Muscle of back (tissue), 13 donors: ENCODE measurements at places on chromosomes 16 and 17.

DNA sequence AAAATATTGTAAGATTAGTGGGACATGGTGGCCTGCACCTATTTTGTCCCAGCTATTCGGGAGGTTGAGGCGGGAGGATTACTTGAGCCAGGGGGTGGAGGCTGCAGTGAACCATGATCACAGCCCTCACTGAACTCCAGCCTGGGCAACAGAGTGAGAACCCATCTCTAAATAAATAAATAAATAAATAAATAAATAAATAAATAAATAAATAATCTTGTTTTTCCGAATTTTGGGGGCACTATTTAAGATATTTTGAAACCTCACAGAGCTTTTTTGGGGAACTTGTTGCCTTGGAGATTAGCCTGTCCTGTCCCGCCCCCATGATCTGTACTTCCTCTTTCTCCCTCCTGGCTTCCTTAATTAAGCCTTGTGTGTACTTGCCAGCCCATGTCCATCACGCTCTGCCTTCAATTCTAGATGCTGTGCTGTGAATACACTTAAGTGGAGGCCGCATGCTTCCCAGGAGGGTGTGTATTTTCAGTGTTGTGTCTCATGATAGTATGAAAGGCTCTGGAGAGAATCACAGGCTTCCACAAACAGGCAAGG lies 4.4 kb downstream of the LGALS9 start:
- no peak for DNase-seq

- no peak for DNase-seq
Observed at GRCh38 chr16:8594149-8594666, 3.9 kb upstream of the TMEM114 start.

DNA sequence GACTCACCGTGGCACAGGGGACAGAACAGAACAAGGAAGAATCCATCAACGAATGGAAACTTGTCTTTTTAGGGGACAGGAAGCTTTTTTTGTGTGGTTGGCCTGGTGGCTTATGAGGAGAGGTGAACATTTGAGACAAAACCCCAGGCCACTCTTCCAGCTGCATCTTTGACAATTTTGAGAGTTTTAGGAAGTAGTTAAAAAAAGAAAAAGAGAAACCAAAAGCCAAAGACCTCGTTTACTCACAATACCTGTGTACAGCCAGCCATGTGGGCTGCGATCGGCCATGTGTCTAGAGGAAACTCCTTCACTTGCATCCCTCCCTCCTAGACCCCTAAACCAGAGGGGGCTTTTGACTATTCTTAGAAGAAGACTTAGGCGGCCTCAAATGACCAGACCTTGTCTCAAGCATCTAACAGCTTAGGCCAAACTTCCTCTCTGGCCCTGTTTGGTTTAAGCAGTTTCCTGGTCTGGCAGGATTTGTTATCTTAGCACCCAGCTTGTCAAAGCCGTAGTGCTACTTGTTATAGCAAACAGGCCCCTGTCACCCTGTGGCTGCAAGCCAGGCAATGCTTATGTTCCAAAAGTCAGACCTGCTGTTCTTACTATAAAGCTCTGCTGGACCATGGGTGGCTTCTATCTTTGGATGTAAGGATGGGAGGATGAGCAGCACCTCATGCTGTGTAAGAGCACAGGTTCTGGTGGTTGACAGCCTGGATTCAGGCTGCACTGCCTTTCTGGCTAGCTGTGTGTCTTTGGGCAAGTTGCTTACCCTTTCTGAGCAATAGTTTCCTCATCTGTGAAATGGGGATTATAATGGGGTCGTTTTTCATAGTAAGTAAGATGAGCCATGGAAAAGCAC lies 17.7 kb downstream of the KSR1 start:
- no peak for DNase-seq

- DNase-seq = no peak
Observed at GRCh38 chr17:72588561-72588960, 467.7 kb downstream of the SOX9 start.

- peak; percentile 79 for DNase-seq
Observed at GRCh38 chr17:10879190-10879836, 41.4 kb upstream of the PIRT start.

DNA sequence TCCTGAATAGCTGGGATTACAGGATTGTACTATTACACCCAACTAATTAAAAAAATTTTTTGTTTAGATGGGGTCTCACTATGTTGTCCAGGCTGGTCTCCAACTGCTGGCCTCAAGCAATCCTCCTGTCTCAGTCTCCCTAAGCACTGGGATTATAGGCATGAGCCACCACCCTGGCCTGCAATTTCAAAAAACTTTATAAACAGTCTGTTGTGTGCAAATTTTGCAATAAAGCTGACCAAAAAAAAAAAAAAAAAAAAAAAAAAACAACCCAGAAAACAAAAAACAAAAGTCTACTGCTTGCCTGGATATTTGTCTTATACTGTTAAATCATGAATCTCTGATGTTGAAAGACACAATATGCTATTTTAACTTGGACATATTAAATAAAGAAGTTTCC lies 4.4 kb downstream of the CREBBP start:
- DNase-seq = no peak

GRCh38 chr17:68532826-68533225 lies 20.6 kb downstream of the PRKAR1A start:
- no peak for DNase-seq

- DNase-seq = no peak
Observed at GRCh38 chr16:1443403-1443973, 868 bp downstream of the CCDC154 start.

DNA sequence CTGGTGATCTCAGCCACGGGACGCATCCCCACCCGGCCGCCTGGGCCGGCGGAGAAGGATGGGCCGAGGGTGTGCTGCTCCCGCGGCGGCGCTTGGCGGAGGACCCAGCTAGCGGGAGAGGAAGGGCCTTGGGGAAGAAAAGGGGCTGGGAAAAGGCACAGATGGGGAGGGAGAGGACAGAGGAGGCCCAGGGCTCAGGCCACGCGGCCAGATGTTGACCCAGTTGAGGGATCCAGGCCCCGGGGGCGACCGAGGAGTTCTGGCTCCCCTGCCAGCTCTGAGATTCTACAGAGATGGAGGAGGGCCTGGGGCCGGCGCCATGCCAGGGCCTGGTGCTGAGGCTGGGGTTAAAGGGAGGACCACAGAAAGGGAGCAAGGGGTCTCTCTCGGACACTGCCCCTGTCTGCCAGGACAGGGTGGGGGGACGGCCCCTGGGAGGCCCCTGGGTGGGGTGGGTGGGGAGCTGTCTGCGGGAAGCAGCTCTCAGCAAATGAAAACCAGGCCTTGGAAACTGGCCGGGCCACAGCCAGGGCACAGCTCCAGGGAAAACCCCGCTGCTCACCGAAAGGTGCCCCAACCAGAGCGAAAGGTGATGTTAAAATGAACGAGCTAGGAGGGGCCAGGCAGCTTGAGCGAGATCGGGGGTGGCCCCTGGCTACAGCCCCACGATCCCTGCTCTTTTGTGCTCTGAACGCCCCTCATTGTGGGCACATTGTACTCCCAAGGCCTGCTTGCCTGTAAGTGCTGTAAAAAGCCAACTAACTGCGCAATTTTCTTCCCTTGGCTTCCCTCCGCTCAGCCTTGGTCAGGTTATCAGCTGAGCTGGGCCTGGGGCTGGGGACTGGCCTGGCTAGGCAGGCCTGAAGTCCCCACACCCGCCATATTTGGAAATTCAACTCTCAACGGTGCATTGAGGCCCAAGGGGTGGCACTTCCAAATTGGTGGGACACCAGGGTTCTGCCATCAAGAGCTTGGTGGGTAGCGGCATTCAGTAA lies 191.4 kb downstream of the ZNF423 start:
- DNase-seq = peak; percentile 57

DNA sequence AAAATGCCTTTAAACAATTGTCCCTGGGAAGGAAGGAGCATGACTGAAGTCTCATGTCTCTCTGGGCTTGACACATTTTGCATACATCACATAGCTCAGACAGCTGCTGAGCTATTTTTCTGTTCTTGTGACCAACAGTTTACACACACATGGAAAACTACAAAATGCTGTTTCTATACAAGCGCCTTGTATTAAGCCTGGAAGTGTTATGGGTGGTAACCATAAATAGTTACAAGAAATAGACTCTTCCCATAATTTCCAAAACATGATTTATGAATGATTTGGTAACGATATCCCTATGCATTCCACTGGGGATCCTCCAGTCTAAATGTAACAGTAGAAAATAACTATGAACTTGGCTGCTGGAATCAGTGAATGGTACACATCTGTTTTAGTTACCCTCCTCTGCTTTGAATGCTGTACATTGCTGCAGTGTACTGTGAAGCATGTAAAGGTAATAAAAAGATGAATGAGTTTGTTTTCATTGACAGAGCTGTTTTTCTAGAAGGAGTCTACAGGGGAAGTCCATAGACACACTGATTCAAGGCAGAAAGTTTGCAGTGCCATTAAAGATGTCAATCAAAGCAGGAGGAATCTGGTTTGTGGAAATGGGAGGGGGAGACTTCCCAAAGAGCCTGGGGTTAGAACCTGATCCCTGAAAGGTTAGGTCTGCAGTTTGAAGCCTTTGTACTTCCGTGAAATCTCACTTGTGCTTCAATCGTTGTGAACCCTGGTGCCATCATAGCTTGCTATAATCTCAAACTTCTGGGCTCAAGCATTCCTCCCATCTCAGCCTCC lies 5.0 kb downstream of the ACSF2 start:
- DNase-seq = peak; percentile 63

DNA sequence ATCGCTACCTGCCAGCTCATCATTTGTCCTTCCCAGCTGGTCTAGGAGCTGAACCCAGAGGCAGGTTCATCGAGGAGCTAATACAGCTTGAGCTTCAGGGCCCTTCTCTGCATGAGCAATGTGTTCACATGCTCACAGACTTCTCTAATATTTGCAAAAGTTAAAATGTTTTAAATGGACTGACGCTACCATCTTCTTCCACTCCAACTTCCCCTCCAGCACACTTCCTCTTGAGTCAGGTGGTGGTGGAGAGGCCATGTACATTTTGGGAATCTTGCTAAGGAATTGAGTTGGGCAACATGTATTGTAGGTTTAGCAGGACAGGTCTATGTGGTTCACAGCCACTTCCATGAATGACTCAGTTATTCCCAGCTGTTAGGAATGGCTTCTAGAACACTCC lies 21.6 kb upstream of the RHOT1 start:
- no peak for DNase-seq

GRCh38 chr17:66445229-66445628 lies 142.8 kb downstream of the PRKCA start:
- no peak for DNase-seq

- no peak for DNase-seq
Observed at GRCh38 chr17:29156781-29157180, 23.4 kb downstream of the MYO18A start.

- no peak for DNase-seq
Observed at GRCh38 chr16:85062323-85062722, 34.7 kb downstream of the KIAA0513 start.

DNA sequence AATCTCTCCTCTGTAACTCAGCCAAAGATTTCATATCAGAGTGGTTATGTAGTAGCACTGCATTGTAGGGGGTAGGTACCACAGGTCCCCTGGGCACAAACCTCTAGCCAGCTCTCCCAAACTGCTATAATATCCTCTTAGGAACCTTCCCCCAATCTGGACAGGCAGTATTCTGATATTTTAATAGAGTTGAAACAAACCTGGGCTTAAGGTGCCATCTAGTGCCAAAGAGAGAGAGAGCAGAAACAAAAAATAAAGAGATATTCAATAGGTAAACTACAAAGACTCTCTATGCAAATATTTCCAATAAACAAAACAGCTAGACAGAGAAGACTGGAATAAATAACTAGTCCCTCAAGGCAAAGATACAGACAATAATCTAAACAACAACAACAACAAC lies 1070.0 kb downstream of the CDH11 start:
- no peak for DNase-seq

DNA sequence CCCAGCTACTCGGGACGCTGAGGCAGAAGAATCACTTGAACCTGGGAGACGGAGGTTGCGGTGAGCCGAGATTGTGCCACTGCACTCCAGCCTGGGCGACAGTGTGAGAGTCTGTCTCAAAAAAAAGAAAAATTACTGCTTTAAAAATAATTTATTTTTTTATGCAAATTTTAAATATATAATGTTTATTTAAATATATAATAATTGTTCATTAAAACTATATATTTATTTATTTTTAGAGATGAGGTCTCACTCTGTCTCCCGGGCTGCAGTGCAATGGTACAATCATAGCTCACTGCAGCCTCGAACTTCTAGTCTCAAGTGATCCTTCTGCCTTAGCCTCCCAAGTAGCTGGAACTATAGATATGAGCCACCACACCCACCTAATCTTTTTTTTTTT lies 15.2 kb upstream of the DBNDD1 start:
- DNase-seq = no peak

DNA sequence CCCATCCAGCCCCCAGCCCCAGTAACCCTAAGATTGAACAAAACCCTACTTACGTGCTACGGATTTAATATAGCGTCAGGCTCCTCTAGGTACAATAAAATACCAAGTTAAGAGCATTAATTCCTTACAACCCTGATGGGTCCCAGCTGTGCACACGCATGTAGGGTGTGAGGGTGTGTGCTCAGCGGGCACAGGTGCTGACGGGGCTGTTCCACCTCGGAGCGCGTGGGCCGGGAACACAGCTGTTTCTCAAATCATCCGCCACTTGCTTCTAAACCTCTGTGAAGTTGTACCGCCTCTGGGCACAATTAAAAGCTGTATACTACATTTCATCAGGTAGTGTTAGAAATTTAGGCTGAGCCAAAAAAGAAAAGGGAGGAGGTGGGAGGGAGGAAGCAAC lies 478.6 kb downstream of the MAF start:
- no peak for DNase-seq

DNA sequence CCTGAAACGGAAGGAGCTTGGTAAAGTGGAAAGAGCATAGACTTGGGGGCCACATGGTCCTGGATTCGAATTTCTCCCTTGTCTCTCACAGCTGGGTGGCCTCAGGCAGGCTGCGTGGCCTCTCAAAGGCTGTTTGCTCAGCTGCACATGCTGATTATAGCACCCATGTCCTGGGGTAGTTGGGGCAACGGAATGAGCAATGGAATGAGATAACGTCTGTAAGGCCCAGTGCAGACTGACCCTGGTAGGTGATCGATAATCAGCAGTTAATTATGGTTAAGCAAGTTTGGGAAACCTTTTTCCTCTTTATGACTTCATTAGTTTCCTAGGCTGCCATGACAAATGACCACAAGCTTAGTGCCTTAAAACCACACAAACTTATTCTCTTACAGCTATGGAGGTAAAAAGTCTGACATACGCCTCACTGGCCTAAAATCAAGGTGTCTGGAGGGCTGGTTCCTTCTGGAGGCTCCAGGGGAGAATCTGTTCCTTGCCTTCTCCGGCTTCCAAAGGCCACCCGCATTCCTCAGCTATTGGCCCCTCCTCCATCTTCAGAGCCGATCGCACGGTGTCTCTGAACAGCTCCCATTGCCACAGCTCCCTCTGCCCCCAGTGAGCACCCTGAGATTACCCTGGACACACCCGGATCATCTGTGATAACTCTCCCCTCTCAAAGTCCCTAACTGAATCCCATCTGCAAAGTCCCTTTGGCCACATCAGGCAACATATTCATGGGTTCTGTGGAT lies 294.9 kb upstream of the FOXF1 start:
- no peak for DNase-seq

- no peak for DNase-seq
Observed at GRCh38 chr17:2190014-2190413, 113.6 kb downstream of the SMG6 start.

- peak; percentile 19 for DNase-seq
Observed at GRCh38 chr17:35889818-35890773, 9.9 kb upstream of the CCL5 start.

GRCh38 chr16:84914273-84914672 lies 94.5 kb downstream of the CRISPLD2 start:
- DNase-seq = no peak
